ENCODE measurements at places on chromosomes 4 and X.

DNA sequence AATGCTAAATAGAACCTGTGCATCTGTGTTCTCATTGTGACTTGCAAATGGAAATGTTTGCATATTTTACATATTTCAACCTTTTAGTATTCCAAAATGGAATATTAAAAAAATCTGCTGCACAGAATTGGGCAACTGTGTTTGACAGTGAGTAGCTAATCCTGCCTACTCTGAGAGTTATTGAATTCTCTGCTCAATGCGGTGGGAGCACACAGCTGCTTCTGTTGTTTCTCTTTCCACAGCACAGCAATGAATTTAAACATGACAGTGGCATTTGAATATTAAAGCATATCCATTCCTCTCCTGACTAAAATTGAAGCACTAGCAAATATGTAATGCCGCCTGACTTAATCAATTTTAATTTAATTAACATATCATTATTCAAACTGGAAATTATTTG is 366.6 kb downstream of the GASK1B start:
- no peak for DNase-seq

- DNase-seq, result no peak
Observed at GRCh38 chrX:19883878-19884277, 3.5 kb downstream of the SH3KBP1 start.

- DNase-seq, result no peak
Observed at GRCh38 chr4:53601251-53601764, 10.0 kb upstream of the LNX1 start.

- DNase-seq, result no peak
Observed at GRCh38 chr4:818106-818921, 7.6 kb downstream of the CPLX1 start.

DNA sequence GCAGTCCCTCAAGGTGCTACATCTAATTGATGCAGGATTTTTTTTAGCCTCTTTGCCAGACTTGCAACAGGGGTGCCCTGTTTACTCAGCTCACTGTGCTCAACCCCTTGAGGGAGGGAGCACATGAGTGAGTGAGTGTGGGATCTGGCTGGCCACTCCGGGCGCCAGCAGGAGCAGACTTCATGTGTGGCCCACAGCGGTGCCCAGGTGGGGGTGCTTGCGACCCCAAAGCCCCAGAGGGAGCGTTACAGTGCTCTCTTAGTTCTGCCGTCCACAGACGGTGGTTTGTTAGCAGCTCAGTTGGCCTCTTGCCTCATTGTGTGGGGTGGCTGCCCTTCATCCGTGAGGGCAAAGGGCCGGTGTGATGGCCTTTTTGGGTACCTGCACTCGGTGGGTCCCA is 81.6 kb upstream of the MYOZ2 start:
- DNase-seq, result no peak

- no peak for DNase-seq
Observed at GRCh38 chr4:122091836-122092405, 60.2 kb upstream of the BLTP1 start.

DNA sequence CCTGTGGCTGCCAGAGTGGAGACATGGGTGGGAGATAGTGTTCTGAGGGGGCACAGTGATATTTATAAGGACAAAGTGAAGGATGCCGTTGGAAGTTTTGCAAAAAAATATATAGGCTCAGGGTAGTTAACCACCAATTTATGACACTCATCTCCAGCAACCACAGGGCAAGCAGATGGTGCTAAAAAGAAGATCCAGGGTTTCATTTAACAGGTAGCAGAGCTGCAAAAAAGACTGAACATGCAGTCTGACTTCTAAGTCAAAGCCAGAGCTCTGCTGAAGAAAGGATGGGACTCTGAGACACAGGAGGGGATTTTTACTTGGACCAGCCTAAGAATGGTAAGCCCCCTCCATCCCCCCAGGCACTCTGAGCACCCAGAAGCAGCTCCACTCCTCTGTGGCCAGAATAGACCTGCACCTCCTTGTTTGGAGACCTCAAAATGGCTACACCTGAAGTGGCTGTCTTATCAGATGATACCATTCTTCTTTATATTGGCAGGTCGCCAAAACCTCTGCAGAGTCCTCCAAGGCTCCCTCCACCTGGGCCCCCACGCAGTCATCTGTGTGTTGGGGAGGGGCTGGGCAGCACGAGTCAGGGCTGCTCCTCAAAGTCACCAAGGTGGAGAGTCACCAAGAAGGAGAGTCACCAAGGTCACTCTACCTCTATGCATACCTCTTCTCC is 161.4 kb upstream of the FAM9B start:
- no peak for DNase-seq

- no peak for DNase-seq
Observed at GRCh38 chr4:4820261-4820660, 39.2 kb upstream of the MSX1 start.

GRCh38 chr4:153267890-153268289 is 63.6 kb downstream of the TRIM2 start:
- no peak for DNase-seq

DNA sequence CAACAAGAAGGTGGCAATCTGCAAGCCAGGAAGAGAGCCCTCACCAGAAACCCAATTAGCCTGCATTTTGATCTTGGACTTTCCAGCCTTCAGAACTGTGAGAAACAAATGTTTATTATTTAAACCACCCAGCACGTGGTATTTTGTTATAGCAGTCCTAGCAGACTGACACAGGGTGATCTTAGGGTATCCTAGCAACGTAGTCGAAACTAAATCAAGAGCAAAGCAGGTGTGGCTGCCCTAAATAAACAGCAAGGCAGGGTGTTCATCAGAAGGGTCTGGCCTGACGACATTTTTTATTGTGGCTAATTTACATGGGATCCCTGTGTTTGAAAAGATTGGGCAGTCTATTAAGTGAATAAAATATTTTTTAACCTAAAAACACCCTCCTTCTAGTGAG is 198.8 kb downstream of the VEGFC start:
- no peak for DNase-seq

GRCh38 chrX:135437867-135438733 is 16.4 kb downstream of the SMIM10L2A start:
- no peak for DNase-seq

GRCh38 chr4:74555231-74555630 is 110.3 kb downstream of the AREG start:
- peak; percentile 73 for DNase-seq

GRCh38 chr4:16461362-16461761 is 235.1 kb upstream of the TAPT1 start:
- DNase-seq, result no peak

DNA sequence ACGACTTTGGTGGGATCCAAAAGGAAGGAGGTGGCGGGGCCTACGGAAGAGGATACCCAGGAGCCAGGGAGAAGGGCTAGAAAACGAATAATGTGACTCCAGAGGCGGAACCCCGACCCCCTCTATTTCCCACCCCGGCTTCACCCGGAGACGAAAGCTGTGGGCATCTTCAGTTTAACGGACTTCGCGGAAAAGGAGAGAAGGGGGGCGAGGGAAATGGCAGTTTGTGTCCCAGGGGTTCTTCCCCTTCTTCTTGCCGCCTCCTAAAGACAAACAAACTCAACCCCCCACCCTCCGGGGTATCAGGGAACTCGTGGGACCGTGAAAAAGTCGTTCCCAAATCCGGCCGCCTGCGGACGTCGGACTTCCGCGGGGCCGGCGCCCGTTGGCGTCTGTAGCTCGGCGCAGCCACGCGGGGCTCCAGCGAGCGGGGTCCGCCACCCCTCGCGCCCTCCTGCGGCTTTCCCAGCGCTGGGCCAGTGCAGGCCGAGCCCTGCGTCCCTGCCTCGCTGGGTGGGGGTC is 3.6 kb upstream of the LEF1 start:
- no peak for DNase-seq

DNA sequence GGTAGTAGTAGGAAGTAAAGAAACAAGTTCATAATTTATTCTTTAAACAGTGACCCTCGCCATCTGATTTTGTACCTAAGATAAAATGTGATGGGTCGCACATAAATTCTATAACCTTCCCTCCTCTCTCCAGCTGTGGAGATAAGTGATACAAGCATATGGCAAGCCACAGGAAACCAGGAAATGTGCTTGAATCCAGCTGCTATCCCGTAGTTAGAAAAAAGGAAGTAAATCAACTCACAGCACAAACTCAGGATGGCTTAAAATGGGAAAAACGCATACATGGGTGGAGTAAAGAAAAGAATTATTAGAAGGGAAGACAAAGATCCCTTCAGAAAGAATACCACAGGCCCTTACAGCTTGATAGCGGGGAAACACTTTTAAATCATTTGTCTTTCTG is 78.2 kb downstream of the ZNF827 start:
- no peak for DNase-seq

- DNase-seq, result no peak
Observed at GRCh38 chrX:117765211-117765610, 351.4 kb downstream of the KLHL13 start.

- DNase-seq, result no peak
Observed at GRCh38 chr4:152938237-152938947, 2.3 kb downstream of the FHDC1 start.

DNA sequence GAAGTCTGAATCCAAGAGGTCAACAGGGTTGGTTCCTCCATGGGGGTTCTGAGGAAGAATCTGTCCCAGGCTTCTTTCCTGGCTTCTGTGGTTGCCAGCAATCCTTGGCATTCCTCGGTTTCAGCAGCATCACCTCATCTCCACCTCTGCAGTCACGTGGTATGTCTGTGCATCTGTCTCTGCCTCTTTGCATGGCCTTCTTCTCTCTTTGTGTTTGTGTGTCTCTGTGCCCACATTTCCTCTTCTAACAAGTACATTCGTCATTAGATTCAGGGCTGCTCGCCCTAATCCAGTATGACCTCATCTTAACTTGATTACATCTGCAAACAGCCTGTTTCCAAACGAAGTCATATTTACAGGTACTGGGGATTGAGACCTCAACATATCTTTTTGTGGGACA is 114.0 kb downstream of the BCOR start:
- DNase-seq, result no peak

DNA sequence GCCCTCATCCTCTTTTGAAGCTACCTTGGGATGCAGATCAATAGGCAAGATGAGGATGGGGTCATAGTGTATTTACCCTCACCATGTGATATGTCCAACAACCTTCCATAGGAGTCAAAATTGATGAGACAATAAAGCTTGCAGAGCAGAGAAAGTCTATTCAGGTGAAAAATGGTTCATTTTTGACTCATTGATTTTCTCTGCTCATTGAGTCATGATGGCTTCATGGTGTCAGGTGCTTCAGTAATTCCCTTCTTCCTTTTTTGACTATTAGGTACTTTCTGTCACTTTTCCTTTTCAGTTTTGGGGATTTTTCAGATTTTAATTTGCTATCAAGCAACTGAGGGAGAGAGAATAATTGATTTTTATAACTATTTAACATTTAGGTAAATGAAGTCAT is 55.9 kb upstream of the IL2 start:
- no peak for DNase-seq

- DNase-seq, result no peak
Observed at GRCh38 chr4:11359591-11359990, 69.1 kb downstream of the HS3ST1 start.

GRCh38 chr4:155197757-155198156 is 10.7 kb upstream of the NPY2R start:
- no peak for DNase-seq

GRCh38 chrX:5341902-5342301 is 886.8 kb downstream of the NLGN4X start:
- DNase-seq, result no peak

DNA sequence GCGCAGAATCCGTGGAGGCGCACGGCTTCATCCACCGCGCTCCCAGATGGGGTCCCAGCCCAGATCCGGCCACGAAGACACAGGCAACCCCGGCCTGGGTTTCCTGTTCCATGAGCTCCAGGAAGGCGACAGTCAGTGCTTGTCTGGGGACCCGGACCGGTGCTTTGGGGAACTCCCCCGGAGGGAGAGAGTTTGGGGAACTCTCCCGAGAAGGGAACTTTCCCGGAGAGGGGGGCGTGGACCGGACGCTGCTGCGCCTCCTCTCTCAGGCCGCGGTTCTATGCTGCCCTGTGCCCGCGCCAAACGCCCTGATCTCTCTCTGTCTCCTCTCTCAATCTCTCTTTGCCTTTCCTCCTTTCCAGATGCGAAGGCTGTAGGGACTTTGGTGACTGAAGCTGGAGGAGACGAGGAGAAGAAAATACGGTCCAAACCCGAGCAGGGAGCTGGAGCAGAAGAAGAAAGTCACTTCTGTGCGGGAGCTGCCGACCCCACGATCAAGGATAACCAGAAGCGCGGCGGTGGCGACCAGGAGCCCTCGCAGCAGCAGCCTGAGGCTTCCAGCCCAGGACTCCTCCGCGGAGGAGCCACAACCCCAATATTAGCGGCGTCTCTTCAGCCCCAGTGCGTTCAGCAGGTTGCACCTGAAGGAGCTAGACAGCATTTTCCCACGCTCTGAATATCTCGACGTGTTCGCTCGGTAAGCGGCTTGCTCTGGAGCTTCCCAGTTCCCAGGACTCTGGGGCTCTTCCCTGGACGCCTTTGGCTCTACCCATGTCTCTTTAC is 47.6 kb upstream of the NKAP start:
- no peak for DNase-seq

DNA sequence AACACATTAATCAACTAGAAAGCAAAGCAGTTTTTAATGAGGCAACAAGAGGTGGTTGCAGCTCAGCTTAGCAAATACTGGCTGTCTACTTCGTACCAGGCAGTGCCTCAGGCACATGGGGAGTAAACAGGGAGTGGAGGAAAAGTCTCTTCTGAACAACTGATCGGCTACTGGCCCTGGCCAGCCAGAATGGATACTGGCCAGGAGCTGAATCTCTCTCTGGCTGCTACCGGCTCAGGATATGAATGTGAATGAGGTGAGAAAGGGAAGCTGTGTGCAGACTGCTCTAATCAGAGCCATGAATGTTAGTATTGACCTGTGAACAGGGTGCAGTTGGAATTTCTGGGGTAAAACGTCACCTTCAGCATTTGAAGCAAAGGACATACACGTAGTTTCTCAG is 77.3 kb downstream of the STK32B start:
- DNase-seq, result no peak

- DNase-seq, result no peak
Observed at GRCh38 chrX:30593440-30594200, 16.1 kb upstream of the TASL start.

GRCh38 chr4:27223326-27223725 is 362.7 kb downstream of the STIM2 start:
- no peak for DNase-seq

GRCh38 chrX:130147631-130148030 is 18.0 kb downstream of the AIFM1 start:
- DNase-seq, result no peak

DNA sequence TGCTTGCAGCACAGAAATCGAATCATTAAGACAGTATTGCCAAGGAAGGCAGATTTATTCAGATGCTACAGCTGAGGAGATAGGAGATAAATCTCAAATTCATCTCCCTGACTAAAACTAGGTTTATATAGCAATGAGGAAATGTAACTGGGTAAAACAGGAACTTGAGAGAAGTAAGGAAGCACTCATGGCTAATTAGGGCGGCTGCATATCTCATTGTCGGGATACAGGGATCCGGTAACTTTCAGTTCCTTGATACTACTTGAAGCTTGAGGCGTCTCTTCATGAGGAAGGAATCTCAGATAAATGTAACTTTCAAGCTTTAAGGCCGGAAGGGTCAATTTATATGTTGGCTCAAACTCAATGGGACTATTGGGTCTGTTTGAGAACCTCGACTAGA is 129.2 kb upstream of the WDR1 start:
- DNase-seq, result no peak

All from Caki2 (cell line).